RCC 7860 (cell line): ENCODE measurements at places on chromosomes 12 and 14.
A peak's percentile ranks its signal among the peaks of the same experiment; 100 is the strongest.

GRCh38 chr14:65006261-65006721 lies 19.6 kb downstream of the FNTB start:
- DNase-seq = no peak

DNA sequence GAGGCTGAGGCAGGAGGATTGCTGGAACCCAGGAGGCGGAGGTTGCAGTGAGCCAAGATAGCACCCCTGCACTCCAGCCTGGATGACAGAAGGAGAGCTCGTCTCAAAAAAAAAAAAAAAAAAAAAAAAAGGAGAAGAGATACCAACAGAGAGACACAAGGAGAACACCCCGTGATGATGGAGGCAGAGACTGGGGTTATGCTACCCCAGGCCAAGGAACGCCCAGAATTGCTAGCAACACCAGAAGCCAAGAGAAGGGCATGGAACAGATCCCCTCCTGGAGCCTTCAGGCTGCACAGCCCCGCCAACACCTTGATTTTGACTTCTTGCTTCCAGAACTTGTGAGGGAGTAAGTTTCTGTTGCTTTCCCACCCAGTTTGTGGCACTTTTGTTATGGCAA lies 148.0 kb upstream of the FOXN3 start:
- no peak for DNase-seq

DNA sequence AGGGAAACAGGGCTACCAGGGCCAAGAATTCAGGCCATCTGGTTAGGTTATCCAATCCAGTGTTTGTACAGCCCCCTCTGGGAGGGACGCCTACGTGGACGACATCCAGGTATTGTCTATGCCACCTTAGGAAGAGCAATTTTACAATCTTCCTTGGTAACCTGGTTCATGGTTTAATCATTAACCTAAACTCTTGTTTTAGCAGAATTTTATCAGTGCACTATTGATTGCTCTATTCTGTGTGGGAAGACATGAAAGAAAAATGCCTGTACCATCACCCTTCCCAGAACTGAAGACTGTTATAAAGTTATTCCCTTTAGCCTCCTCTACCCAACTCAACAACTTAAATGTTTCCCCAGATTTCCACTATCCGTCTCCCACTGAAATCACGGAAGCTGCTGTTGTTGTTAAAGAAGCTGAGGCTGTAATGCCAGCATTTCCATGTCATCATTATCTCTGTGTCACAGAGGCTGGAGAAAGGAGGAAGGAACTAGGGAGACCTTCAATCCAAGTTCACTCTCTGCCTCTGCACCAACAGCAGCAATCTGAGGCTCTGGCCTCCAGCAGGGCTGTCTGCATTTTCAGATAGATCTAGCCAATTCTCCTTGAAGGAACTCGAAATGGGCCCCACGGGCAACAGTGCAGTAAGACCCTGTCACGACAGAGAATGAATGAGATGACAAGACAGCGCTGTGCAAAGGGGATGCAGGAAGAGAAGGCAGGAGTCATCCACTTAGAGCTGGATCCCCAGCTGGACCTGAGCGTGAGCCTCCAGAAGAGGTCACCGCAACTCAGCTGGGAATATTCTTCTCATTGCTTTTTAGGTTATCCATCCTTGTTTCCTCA lies 183.4 kb upstream of the GZMB start:
- no peak for DNase-seq

- DNase-seq = no peak
These were observed 916.8 kb downstream of the GALC start for GRCh38 chr14:87076146-87076545.

GRCh38 chr12:60257063-60257462 lies 661.2 kb downstream of the SLC16A7 start:
- DNase-seq = peak; percentile 65

- no peak for DNase-seq
These were observed 2.8 kb downstream of the TSHR start for GRCh38 chr14:80958226-80958625.

DNA sequence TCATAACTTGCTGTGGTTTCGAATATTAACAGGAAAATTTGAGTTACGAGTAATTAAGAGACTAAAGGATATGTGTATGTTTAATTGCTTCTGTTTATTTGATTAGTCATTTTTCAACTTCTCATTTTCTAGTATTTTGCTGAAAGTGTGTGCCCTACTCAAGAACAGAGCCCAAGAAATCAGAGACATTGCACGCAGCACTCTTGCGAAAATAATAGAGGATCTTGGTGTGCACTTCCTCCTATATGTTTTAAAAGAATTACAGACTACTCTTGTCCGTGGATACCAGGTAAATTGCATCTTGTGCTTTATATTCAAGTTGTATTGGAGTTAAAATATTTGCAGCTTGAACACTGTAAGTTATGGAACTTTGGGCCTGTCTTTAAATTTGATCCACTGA lies 50.8 kb downstream of the ARL1 start:
- no peak for DNase-seq

DNA sequence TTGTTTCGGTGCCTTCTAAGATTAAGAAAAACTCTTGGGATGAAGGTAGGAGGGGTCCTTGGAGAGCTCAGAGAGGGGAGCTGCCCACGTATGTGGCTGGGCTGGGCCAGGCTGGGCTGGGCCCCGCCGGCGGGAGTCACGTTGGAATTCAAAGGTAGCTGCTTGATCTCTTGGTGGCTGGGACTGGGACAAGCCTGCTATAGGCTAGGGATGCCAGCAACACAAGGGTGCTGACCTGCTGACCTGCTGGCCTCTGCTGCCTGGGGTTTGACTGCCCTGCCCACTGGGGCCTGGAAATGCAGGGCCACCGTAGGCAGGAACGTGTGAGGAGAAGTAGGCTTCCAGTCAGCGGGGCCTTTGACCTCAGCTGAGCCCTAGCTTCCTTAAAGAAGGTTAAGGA lies 52.8 kb upstream of the GTF2A1 start:
- no peak for DNase-seq

DNA sequence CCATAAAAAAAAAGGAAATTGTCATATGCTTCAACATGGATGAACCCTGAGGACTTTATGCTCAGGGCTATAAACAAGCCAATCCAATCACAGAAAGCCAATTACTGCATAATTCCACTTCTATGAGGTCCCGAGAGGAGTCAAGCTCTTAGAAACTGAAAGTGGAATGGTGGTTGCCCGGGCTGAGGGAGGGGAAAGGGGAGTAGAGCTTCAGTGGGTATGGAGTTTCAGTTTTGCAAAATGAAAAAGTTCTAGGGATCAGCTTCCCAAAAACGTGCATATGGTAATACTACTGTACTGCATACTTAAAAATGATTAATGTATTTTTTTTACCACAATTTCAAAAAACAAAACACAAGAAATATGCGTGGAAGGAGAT lies 52.0 kb downstream of the RNF34 start:
- DNase-seq = no peak

- DNase-seq = peak; percentile 52
These were observed 5.6 kb downstream of the DDX47 start for GRCh38 chr12:12818701-12819100.

DNA sequence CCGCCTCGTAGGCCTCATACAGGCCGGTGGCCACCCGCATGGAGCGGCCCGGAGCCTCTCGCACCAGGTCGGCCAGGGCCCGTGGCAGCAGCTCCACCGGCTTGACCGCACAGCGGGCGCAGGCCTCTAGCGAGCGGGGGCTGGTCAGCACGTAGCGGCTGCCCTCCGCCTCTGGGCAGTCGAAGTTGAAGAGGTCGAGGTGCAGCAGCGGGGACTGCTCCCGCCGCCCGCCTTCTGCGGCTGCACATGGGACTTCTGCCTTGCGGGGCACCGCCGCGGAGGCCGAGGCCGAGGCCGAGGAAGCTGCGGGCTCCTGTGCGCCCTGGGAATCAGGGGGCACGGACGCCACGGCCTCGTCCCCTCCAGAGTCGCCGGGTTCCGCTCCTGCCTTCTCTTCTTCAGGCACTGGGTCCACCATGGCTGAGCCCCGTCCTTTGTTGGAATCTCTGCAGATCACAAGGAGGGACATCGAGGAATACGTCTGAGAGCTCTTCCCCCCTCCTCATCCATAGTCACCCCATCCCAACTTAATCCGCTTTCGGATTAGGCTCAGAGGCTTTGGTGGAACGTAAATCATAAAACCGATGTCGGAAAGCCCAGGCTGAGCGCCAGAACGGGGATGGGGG lies 1.4 kb downstream of the CCDC177 start:
- no peak for DNase-seq

DNA sequence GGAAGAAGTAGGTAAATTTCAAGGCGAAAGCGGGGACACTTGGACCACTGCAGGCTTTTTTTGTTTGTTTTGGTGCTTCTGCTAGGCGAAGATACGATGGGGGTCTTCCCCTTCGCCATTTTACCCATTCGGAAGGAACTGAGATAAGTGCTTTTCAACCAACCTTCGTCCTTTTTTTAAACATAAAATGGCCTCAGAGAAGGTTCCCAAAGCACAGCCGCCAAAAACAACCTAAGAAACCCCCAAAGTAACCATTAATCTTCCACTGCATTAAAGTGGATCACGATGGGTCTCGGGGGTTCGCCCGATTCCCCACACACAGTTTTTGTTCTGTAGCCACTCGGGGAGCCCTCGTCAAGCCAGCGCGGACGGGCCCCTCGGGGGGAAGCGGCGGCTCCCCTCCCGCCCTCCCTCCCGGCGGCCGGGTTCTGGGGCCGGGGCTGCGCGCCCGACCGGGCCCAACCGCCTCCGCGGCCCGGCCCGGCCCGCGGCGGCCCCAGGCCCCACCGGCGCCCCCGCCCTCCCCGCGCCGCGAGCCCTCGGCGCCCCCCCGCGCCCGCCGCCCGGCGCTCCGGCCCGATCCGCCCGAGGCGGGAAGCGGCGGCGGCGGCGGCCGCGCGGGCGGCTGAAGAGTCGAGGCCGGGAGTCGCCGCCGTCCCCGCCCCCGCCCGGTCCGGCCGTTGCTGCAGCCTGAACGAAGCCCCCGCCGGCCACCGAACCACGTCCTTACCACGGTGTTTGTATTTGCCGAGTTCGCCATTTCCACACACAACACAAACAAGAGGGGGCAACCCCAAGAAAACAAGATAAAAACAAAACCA lies 790 bp downstream of the GTF2A1 start:
- no peak for DNase-seq

DNA sequence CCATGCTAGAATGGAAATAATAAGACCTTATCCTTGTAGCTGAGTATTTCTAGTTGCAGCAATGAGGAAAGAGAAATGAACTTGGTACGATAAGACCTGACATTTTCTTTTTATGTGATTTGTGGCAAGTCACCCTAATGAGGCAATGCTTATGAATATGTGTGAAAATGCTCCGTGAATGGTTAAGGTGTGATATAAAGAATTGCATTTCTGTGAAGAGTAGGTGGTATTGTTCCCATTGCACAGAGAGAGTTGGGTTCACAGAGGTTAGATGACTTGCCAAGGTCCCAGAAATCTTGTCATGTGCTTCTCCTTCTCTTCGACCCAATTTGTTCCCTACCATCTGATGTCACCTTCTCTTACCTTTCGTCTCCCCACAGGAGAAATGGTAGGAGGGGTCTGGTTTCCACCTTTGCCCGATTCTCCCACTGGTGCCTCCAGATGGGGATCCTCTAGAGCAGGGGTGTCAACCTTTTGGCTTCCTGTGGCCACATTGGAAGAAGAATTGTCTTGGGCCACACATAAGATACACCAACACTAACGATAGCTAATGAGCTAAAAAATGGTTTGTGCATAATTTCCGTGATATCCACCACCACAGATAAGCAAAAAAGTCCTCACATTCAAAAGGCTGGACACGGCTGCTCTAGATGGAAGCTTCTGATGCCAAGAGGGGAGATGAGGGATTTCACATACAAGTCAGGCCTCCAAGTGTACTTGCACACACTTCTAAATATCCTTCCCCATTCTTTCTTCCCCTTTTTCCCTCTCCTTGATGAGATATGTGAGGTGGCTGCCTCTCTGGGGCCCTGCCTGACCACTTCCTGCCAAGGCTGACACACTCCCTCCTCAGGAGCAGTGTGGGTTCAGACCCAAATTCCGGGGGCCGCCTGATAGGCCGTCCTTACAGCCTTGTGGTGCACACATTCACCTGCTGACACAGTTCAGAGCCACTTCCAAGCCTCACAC lies 96.1 kb downstream of the PLXNC1 start:
- no peak for DNase-seq

DNA sequence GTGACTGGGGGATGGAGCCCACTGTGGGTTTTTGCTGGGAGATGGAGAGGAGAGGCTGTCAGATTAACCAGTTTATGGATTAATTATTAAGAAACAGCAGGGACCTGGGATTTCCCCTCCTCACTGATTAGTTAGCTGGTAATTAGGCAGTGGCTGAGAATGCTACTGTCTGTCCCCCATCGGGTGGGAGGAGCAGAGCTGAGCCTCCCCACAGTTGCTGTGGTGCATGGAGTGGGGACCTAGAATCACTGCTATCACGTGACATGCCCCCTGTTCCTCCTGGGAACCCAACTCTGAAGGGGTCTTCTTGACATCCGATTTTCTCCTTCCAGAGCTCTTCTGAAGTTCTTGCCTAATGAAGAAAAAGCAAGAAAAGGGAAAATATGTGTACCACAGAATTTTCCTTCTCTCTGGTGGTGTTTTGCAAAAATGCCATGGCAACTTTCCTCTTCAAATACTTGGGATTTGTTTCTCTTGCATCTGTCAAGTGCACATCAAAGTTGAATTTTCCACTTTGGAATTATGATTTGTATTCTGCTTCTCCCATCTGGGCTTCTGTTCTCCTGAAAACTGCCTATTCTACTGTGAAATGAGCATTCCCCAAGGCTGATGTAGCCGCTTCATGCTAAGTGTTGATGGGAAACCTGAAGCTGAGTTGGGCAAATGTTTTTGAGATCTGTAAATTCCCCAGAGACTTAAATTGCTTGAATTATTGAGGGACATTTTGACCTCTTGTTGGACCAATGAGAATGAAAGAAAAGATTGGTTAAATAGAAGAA lies 264.2 kb downstream of the RGS6 start:
- no peak for DNase-seq

GRCh38 chr14:38948171-38948570 lies 154.9 kb downstream of the SEC23A start:
- no peak for DNase-seq

DNA sequence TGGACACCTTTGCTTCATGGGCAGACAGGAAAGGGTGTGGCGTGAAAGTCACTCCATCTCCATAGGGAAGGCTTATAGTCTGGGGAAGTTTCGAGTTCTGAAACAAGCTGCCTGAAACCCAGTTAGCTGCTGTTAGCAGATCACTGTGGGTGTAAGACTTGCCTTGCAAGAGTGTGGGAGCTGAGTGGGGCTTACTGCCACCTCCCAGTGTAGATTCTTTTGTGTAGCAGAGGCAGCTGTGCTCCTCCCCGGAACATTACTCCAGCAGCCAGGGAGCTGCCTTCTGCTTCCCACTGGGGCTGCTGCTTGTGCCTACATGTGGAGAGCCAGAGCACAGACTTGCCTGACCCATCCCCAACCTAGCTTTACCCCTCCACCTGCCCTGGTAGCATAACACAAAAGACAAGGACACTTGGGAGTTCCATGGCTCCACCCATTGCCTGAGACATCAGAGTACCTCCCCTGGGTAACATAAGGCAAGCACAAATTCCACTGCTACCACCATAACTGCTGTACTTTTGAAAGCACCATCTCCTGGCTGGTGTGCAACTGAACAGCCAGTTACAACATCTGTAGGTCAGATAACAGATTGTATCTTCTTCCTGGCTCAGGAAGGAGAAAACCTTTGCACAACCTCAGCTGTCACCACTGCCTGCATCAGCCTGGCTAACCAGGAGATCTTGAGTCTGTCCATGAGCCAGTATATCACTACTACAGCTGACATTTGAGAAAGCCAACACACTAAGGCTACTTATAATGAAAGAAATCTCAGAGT lies 69.5 kb downstream of the ADAMTS20 start:
- no peak for DNase-seq

- DNase-seq = no peak
These were observed 195.8 kb downstream of the TSPAN9 start for GRCh38 chr12:3272958-3273357.
